ENCODE measurements at places on chromosomes 7 and 10.
A peak's percentile ranks its signal among the peaks of the same experiment; 100 is the strongest.

GRCh38 chr10:73837072-73837471, 25.7 kb upstream of the NDST2 start:
- no peak for DNase-seq

- no peak for DNase-seq
These were observed 3.3 kb upstream of the THSD7A start for GRCh38 chr7:11835260-11835659.

DNA sequence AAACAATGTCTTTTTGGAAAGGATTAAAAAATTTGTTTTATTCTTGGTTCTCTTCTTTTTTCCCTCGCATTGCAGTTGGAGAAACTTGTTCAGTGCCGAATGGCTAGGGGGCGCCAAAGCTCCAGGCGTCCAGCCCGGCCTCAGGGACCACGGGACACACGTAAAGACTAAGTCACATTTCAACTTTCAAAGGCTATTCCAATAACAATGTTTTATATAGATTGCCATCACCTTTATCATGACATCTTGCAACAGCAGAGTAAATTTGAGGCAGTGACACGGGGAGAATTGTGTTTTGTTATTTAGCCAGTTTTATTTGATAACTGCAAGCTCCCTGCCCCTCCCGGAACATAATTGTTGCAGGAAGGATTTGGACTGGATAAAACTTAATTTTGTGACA, 2.2 kb upstream of the IGFBP3 start:
- peak; percentile 42 for DNase-seq

- no peak for DNase-seq
These were observed 80.1 kb upstream of the PRSS1 start for GRCh38 chr7:142669074-142669654.

DNA sequence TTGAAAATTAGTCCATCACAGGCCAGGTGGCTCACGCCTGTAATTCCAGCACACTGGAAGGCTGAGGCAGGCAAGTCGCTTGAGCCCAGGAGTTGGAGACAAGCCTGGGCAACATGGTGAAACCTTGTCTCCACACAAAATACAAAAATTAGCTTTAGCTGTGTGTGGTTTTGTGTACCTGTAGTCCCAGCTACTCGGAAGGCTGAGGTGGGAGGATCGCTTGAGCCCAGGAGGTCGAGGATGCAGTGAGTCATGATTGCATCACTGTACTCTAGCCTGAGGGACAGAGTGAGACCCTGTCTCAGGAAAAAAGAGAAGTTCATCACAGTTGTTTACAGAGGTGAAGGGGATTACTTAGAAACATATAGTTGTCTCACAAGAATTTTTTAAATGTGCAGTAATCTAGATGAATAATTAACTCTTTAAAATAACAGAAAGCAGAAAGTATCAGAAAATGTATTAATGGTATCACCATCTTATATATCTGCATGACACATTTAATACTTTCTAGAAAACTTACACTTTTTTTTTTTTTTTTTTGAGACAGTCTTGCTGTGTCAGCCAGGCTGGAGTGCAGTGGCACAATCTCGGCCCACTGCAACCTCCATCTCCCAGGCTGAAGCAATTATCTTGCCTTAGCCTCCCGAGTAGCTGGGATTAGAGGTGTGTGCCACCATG, 8.9 kb downstream of the LCOR start:
- peak; percentile 23 for DNase-seq

- DNase-seq: no peak
These were observed 79.6 kb downstream of the INPP5A start for GRCh38 chr10:132616996-132617736.

GRCh38 chr10:5710859-5711258, 26.2 kb downstream of the TASOR2 start:
- no peak for DNase-seq

GRCh38 chr7:48518092-48518491, 346.8 kb downstream of the ABCA13 start:
- DNase-seq: no peak

- DNase-seq: no peak
These were observed 27.3 kb downstream of the PDE1C start for GRCh38 chr7:32042900-32043299.

GRCh38 chr7:36600314-36600682, 124.0 kb downstream of the AOAH start:
- no peak for DNase-seq

DNA sequence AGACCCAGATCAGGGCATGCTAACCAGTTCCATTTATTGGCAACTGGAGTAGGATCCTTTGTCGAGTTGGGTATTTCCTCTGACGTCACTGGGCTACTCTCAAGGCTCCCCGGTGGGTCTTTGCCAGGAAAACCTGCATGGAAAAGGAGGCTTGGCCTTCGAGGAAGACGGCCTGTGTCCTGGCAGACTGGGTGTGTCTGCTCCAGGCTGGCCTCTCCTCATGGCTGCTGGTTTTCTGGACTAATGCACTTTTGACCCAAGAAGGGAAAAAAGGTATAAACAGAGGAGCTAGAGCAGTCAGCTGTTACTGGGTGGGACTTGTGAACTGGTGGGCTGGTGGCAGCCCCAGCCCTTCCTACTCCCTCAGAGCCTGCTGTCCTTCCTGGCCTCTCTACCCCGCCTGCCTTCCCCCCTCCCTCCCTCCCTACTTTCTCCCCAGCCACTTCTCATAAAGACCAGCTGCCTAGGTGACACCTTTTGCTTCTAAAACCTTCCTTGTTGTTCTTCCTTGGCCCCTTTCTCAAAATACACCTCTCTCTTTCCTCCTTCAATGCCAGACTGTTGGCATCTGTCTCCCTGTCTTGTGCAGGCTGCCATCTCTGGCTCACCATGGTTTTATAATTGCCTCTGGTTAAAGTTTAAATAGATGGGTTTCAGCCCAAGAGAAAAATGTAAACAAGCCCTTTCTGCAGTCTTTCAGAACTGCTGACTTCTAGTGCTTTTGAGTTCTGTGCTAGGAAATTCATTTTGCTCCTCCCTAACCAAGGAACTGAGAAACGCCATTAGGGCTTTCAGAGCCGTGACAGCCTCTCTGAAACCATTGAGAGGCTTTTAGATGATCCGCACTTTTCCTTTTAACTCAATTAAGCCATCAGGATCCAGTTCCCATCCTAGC, 101.8 kb upstream of the MKLN1 start:
- DNase-seq: no peak

- peak; percentile 71 for DNase-seq
These were observed at the start of gene CDK13 for GRCh38 chr7:39949971-39950472. Gene CDK13 (plus strand): TSS chr7:39950256. CDS start chr7:39950642, 386 bp downstream.

DNA sequence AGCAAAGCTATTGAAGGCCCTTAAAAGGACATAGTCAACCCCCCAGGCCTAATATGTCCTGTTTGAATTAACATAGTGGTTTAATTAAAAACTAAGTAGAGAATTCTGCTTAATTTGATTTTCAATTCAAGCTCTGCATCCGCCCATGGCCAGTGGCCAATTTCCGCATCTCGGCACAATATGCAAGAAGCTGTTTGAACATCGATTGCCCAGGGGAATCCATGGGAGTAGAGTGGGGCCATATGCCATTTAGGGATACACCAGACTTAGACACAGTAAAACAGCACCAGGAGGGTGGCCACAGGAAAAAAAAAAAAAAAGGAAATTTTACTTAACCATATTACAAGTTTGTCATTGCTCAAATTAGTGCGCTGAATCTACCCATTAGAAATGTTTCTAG, 100.4 kb downstream of the LMBR1 start:
- DNase-seq: no peak
